ENCODE measurements at places on chromosomes 12 and 14. TPM values are rescaled to one million over a fixed set of nuclear protein-coding genes. Genes with fewer than 3 reads are reported as not detected.

- DNase-seq: no peak
These were observed 198.9 kb downstream of the ZFP36L1 start for GRCh38 chr14:68593806-68594536.

DNA sequence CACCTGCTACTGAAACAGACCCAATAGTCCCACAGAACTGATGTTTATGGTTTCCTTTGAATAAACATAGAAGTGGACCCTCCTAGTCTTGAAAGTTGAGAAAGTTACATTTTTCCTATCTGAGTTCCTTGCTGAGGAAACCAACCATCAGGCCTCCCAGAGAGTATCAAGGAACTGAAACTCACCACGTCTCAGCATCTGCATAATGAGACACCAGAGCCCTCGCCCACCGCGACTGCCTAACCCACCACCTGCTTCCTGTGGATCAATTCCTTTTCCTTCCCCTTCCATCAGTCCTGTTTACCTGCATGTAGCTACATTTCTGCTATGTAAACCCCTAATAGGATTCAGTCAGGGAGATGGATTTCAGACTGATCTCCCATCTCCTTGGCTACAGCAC, 443.2 kb upstream of the TMEM132C start:
- no peak for DNase-seq

DNA sequence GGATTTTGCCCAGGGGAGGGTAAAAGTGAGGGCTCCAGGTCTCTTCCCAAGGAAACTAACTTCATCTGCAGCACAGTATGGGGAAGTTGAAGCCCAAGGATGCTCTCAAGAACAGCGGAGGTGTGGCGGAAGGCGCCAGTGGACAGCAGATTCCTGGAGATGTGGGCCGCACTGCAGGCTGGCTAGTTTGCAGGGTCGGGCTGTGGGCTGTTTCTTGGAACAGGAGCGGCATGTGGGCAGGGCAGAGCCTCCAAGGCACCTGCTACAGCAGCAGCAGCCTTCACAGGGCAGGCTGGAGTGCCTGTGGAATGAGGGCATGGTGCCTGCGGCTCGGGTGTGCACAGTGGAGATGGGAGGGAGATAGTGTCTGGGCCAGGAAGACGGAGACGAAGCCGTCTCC, 100.0 kb upstream of the SFSWAP start:
- DNase-seq: no peak

DNA sequence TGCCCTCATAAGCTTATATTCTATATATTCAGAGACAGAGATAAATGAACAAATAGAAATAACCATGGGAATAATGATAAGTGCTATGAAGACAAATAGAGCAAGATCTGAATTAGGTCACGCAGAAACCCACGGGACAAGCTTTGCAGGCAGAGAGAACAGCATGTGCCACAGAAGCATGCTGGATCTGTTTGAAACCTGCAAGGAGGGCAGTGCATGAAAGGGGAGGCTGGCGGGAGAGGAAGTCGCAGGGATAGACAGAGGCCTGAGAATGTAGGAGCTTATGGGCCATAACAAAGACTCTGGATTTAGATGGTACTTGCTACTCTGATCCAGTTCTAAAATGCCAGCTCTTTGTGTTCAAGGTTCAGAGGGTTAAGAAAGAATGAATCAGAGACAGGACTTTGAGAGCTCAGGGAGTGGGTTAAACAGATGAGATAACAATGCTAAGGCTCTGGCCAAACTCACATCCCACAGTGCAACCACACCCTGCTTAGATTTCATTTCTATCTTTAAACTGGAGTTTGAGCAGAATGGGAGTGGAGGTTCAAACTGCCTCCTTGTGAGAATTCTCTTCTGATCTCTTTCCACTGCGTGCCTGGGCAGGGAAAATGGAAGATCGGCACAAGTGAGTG, 49.2 kb upstream of the PPP1R12A start:
- no peak for DNase-seq

KRT77 gene
- total RNA-seq: 0.27 TPM

GRCh38 chr12:67794161-67794560, 145.6 kb downstream of the DYRK2 start:
- no peak for DNase-seq

All from type B pancreatic cell (in vitro differentiated cells).